SK-N-MC (cell line): ENCODE measurements at places on chromosomes 6 and 20.
A peak's percentile ranks its signal among the peaks of the same experiment; 100 is the strongest.

- DNase-seq, result no peak
Measured at GRCh38 chr6:170405311-170405975, 98.9 kb downstream of the FAM120B start.

DNA sequence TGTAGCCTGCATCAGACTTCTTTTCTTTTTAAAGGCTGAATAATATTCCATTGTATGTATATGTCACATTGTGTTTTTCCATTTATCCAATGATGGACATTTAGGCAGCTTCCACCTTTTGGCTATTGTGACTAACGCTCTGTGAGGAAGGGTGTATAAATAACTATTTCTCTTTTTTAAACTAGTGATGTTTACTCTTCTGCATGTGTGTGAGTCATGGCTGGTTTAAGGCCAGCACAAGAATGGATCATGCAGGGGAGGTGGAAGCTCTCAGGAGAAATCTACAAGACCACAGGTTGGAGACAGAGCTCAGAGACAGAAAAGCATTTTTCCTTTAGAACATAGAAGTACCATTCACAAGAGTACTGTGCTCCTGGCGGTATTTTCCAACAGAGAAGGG, 307.2 kb downstream of the SOX4 start:
- no peak for DNase-seq

GRCh38 chr20:45419188-45420091, 3.5 kb downstream of the PIGT start:
- no peak for DNase-seq

- DNase-seq, result no peak
Measured at GRCh38 chr6:143697076-143697800, 19.5 kb downstream of the PHACTR2 start.

GRCh38 chr20:39877788-39878187, 811.2 kb downstream of the MAFB start:
- DNase-seq, result no peak

DNA sequence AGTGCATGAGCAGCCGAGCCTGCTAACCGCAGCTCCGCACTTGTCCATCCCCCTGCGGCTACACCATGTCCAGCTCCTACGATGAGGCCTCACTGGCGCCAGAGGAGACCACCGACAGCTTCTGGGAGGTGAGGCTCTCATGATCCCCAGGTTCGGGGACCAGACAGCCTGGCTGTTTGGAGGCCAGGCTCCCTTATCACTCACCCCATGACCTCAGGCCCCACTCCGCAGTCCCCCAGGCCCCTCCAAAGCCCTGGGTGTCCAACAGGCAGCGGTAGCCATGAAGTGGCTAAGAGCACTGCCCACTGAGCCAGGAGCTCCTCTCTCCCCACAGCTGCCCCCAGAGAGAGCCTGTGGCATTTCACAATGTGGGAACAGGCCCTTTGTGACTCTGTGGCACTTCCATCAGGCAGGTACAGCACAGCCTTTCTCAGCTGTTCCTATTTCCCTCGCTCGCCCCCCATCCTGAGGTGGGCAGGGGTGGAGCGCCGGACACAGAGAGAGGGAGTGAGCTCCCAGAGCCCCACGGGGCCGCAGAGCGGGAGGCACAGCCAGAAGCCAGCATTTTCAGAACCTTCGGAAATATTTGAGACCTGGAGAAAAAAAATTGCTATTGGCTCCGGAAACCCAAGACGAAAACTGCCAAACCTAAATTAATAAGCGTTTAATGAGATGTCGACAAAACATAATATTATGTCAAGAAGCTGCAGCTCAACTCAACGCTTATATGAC, 29.7 kb downstream of the SPDEF start:
- peak; percentile 39 for DNase-seq

DNA sequence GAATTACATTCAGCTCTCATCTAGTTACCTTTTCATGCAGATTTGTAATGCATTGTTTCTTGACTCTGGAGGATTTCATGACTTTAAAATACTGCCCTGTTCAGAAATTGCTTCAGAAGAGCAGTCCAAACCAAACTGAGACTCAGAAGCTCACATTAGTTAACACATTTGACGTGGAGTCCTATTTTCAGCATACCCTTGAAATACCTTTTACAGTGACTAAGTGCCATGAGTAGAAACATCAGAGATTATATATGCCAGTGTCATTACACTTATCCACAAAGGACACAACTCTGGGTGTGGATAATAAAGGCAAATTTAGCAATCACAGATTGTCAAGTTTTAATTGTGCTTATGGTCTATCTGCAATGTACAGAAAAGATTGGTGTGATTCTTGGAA, 459.6 kb downstream of the FRK start:
- no peak for DNase-seq

DNA sequence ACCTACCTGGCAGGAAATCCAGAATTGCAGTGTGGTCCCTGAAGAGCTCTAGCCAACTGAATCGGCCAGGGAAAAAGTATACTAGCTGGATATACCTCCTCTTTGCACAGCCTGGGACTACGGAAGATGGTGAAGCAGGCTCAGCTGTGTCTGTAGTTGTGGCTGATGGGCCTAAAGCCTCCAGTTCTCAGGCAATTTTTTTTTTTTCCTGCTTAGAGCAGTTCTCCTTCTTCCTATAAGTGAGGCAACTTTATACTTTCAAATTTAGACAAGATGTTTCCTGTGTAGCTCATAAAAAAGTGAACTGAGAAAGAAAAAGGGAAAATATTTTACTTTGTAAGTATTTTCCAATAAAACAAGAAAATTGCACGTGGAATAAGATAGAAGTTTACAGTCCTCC, 172.9 kb downstream of the CARMIL1 start:
- no peak for DNase-seq

DNA sequence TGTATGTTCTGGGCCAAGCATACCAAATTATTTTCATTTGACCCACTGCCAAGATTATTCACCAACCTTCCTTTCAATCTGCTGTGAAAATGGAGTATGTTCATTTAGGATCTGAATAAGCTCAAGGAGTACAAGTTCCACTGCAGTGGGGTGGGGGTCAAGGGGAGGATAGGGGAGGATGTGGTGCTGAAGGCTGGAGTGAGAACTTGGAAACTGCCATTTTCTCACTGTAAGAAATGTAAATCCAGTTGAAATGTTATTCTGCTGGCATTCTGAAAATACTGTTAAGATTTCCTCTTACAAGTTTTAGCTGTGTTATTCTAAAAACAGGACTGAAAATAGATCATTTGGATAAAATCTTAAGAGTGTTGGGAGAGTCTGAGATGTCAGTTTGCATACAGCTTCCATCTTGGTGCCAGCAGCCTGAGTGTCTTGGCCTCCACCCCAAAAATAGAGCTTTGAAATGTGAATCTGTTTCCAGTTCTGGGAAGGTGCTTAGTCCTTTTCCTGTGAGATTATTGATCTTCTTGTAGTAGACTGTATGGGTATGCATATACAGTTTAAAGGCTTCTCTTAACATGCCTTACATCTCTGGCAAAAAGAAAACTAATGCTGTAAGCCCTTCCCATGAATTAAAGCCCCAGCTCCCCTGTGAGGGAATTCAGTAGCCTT, 84.3 kb downstream of the CTNNBL1 start:
- DNase-seq, result no peak
